ENCODE measurements at places on chromosomes 6 and 20. TPM values are rescaled to one million over a fixed set of nuclear protein-coding genes. Genes with fewer than 3 reads are reported as not detected.

DNA sequence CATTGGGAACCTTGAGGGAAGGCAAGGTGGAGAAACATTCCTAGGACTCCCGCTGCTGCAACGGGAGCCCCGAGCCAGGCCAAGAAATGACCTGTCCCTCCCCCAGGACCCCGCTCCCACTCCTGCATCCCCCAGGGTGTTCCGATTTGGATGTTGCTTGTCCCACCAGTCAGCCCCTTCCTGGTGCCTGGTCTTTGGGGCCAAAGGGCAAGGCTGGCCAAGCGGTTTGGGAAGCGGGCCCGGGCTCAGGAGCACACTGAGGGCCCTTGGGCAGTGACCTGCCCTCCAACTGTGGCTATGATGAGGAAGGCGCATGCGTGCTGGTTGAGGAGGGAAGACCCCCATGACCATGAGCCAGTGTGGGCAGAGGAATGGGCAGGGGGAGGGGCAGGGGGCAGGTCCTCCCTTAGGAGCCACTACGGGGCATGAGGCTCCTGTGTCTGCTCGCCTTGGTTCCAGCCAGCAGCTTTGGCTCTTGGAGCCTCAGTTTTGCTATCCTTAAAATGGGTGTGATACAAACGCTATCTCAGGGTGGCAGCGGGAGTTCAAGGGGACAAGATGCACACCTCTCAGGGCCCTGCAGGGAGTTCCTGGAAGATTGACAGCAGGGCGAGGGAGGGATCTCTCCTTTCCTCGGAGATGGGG is 50.4 kb downstream of the RBM38 start:
- peak overlapping the region; percentile 81 for H3K27ac ChIP-seq
- H3K4me1 ChIP-seq = peaks cover 24% of the 10 kb centered on the region
- H3K27me3 ChIP-seq = no peaks in the 10 kb centered on the region
- H3K4me3 ChIP-seq = no peak overlapping the region
- DNase-seq = peak; percentile 30
- no peaks in the 10 kb centered on the region for H3K36me3 ChIP-seq

GRCh38 chr6:75143191-75143590 is 62.7 kb downstream of the COL12A1 start:
- no peak overlapping the region for H3K27ac ChIP-seq
- no peaks in the 10 kb centered on the region for H3K36me3 ChIP-seq
- H3K27me3 ChIP-seq = no peaks in the 10 kb centered on the region
- DNase-seq = no peak

- no peak for DNase-seq
- peaks cover 11% of the 10 kb centered on the region for H3K4me1 ChIP-seq
- H3K4me3 ChIP-seq = no peak overlapping the region
- H3K27me3 ChIP-seq = no peaks in the 10 kb centered on the region
Measured at GRCh38 chr6:157834549-157834948, 11.5 kb downstream of the SNX9 start.

- DNase-seq = no peak
- H3K4me3 ChIP-seq = no peak overlapping the region
- no peaks in the 10 kb centered on the region for H3K27me3 ChIP-seq
Measured at GRCh38 chr6:107331409-107332386, 127.7 kb downstream of the PDSS2 start.

- no peaks in the 10 kb centered on the region for H3K36me3 ChIP-seq
- H3K27ac ChIP-seq = no peak overlapping the region
- H3K27me3 ChIP-seq = no peaks in the 10 kb centered on the region
- H3K4me1 ChIP-seq = no peaks in the 10 kb centered on the region
Measured at GRCh38 chr6:163207431-163208383, 206.8 kb upstream of the QKI start.

DNA sequence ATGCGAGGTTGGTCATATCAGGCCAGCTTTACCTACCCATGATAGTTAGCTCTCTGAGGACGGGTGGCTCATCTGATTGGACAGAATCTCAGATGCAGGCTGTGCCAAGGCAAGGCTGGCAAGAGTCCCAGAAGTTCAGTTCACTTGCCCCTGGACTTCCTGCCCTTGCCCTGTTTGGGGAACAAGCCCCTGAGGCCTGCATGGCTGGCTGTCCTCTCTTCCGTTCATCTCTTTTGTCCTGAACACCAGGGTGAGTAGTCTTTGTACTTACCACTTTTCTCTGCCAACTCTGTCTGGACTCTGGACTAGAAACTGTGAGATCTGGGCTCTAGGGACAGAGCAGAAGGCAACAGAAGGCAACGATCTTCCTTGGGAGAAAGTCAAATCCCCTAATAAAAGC is 769.9 kb downstream of the QKI start:
- H3K27ac ChIP-seq = no peak overlapping the region
- no peaks in the 10 kb centered on the region for H3K36me3 ChIP-seq
- no peaks in the 10 kb centered on the region for H3K27me3 ChIP-seq
- no peak overlapping the region for H3K4me3 ChIP-seq
- no peak for DNase-seq

GRCh38 chr20:58693226-58694006 is 816 bp downstream of the NPEPL1 start:
- H3K27me3 ChIP-seq = no peaks in the 10 kb centered on the region
- H3K4me1 ChIP-seq = peaks cover 19% of the 10 kb centered on the region
- no peaks in the 10 kb centered on the region for H3K36me3 ChIP-seq
- DNase-seq = peak; percentile 55
- H3K27ac ChIP-seq = peak overlapping the region; percentile 51
- peak overlapping the region; percentile 49 for H3K4me3 ChIP-seq

DNA sequence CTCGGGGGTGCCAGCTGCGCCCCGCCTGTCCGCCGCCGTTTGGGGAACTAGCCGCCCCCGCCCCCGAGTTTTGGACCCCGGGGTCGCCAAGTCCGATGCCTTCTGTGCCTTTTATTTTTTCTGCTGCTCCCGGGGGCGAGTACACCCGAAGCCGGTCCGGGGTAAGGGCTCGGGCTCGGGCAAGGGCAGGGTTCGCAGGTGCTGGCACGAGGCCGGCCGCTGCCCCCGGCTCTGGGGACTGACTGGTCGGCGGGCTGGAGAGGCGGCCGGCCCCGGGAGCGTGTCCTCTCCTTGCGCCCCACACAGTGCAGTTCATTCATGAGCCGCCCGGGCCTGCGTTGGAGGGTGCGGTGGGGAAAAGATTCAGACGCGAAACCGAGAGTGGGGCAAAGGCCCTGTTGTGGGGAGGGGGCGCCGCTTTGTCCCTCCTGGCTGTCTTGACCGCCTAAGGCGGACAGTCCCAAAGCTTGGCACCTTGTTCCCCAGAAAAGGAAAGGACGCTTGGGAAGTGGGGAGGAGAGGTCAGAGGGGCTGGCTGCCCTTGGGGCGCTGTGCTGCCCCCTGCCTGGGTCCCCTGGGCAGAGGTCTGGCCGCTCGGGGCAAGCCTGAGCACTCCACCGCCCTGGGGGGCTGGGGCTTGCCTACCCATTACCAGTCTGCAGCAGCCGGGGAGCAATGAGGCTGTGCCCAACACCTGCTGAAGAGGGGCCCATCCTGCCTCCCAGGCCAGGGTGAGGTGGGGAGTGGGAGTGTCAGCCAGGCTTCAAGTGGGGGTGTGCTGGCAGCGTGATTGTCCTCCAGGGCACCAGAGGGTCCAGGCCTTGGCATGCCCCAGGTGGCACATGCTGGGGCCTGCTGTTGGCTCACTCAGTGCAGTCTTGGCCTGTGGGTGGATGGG is 915 bp downstream of the TMEM63B start:
- H3K36me3 ChIP-seq = no peaks in the 10 kb centered on the region
- H3K4me3 ChIP-seq = peak overlapping the region; percentile 84
- H3K4me1 ChIP-seq = peaks cover 5% of the 10 kb centered on the region

The HAO1 gene
- total RNA-seq = not detected

The BPIFB2 gene
- total RNA-seq = not detected

The TREML1 gene
- not detected for total RNA-seq

The FAM209B gene
- not detected for total RNA-seq

Measured in ovary (tissue), 10 donors.